ENCODE measurements at places on chromosomes 6 and 20.

- no peak for DNase-seq
Measured at GRCh38 chr6:36070252-36070651, 42.6 kb downstream of the MAPK14 start.

DNA sequence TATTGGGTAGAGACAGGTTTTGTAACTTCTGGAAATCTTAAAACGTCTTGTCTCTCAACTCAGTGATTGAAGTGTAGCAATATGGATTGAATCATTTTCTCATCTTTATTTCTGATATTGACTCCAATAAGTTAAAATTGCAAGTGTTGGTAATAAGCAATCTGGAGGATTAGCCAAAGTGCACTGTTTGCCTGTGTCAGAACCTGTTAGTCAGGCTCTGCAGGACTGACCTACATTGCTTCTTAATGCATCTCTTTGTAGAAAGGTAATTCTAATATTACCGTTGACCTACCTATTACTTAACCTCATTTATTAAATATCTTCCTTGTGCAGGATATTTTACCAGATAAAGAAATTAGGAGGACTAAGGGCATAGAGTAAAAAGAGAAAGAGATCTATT lies 484.0 kb upstream of the CITED2 start:
- no peak for DNase-seq

GRCh38 chr20:31758991-31759390 lies 19.9 kb downstream of the TPX2 start:
- no peak for DNase-seq

DNA sequence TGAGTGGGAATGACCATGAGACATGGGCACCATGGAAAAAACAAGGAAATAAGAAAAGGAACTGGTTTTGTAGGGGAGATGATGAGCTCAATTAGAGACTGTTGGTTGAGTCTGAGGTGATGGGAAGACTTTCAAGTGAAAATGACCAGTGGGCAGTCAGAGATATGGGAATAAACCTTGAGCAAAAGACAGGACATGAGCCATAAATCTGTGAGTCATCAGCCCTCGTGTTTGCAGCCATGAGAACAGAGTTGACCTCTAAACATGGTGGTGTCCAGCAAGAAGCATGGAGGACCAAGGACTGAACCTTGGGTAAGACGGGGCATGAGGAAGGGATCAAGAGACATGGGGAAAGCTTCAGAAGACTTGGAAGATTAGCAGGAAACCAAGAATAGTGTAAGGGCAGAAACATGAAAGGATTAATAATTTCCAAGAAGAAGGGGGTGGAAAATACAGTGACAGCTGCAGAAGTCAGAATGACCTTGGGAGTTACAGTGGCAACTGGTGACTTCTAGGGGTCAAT lies 280.6 kb upstream of the PRDM1 start:
- DNase-seq = no peak

DNA sequence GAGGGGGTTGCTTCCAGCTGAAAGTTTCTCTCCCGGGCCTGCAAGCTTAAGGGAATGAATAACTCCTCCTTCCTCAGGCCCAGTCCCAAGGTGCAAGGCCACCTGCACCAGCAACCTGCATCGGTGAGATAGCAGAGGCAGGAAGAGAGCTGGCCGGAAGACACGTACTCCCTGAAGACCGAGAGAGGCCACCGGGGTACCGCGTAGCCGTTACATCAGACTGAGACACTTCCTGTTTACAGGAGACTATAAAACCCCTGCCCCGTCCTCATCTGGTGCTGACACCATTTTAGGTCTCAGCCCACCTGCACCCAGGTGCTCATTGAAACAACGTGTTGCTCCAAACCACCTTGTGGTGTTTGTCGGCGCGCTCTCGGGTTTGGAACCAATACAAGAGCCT lies 60.5 kb upstream of the PRND start:
- DNase-seq = no peak

DNA sequence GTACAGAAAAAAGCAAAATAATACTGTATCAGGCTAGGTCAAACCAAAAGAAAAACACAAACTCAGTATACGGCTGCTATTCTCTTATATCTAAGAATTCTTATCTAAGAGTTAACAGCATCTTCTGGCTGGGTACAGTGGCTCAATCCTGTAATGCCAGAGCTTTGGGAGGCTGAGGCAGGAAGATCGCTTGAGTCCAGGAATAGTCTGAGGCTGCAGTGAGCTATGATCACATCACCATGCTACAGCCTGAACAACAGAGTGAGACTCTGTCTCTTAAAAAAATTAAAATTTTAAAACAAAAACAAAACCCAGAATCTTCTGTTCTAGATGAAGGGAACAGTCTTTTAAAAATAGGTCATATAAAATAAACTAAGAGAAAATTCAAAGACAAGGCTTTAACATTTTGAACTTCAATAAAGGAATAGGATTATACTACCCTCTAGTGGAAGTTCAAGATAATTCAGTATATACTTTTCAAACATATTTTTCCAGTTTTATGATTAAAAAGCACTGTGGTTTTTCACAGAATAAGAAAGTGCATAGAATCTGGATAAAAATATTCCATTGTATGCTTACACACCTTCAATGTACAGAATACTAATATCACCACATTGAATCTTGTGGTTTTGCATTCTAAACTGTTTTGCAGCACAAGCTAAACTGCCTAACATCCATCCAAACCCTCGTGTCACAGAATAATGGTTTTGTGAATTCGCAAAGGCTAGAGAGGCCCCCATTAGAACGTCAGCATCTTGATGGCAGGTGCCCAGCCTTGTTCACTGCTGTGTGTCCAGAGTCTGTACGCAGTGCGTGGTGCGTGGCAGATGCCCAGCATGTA lies 39.3 kb downstream of the DTNBP1 start:
- DNase-seq = no peak

GRCh38 chr20:52621401-52621800 lies 350.8 kb upstream of the TSHZ2 start:
- no peak for DNase-seq

DNA sequence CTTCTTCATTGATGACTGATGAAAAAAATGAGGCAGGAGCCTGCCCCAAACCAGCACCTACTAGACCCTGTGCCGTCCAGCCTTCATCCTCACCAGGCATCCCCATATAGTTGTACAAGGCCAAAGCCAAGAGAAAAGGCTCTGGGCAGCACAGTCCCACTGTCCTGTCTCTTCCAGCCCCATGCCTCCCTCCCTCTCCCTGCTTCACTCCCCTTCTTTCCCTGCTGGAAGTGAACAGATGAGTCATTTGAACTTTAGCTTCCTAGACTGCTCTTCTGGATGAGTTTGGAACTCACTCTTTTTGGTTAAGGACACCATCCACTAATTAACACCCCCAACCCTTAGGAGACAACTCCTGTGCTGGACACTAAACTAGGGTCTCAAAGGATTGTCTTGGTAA lies 235.2 kb downstream of the LRFN2 start:
- no peak for DNase-seq

GRCh38 chr6:138609801-138610430 lies 110.6 kb upstream of the NHSL1 start:
- no peak for DNase-seq

GRCh38 chr6:71602385-71603007 lies 283.9 kb upstream of the RIMS1 start:
- no peak for DNase-seq

DNA sequence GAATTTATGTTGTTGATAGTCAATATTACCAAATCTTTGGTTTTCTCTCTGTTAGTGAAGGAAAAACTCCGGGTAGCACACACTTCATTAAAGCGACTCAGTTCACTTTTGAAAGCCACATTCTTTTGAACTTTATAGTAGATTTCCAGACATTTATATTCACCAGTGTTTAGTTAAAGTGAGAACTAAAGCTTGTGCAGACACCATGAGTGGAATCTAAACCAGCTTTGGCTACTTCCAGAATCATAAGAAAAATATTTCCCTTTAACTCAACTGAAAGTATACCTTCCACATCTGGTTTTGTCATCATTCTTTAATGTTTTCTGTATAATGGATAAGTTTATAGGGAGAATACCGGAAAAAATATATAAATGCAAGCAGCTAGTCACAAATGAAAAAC lies 92.1 kb upstream of the COL21A1 start:
- DNase-seq = no peak

- no peak for DNase-seq
Measured at GRCh38 chr6:56913285-56914074, 41.4 kb upstream of the BEND6 start.

DNA sequence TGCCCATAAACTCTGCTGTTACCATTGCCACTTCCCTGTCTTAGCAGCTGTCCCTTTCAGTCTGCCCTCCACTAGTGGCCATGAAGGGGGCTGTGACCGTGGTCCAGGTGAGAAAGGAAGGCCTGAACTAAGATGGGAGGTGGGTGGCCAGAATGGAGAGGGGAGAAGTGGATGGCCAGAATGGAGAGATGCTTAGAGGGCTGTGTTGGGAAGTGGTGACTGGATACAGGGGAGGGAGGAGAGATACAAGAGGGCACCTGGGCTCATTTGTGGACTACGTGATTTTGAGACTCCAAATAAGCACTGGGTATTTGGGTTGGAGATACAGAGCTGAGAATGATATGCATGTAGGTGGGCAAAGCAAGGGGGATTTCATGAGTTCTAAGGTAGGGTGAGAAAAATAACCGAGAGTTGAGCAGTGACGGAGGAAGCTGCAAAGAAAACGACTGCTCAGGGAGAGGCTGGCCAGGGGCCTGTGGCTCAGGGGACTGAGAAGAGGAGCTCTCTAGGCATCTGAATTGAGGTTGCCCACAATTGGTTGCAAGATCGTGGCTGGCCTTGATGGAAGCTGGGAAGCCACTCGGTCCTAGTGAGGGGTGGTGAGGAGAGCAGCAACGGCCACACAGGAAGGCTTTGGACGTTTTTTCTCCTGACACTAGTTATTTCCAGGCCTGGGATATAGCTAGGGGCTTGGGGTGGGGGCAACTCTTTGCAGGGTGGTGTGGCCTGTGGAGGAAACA lies 36.9 kb downstream of the PANK2 start:
- no peak for DNase-seq

DNA sequence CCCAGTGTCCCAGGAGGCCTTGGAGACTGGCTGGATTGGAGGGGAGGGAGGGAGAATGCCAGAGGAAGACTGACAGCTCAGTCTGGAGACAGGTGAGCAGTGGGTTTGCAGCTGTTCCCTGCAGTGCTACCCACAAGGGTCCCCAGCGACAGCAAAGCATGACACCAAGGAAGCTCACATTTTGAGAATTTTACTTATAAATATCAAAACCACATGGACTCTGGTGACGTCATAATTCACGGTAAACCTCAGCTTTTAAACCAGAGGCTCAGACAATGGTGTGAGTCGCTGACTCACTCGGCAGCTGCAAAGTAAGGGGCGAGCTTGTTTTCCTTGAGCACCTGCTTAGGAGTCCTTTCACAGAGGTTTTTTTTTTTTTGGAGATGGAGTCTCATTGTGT lies 65.2 kb downstream of the THBS2 start:
- peak; percentile 80 for DNase-seq

GRCh38 chr20:2585811-2586210 lies 49.4 kb downstream of the TMC2 start:
- no peak for DNase-seq

DNA sequence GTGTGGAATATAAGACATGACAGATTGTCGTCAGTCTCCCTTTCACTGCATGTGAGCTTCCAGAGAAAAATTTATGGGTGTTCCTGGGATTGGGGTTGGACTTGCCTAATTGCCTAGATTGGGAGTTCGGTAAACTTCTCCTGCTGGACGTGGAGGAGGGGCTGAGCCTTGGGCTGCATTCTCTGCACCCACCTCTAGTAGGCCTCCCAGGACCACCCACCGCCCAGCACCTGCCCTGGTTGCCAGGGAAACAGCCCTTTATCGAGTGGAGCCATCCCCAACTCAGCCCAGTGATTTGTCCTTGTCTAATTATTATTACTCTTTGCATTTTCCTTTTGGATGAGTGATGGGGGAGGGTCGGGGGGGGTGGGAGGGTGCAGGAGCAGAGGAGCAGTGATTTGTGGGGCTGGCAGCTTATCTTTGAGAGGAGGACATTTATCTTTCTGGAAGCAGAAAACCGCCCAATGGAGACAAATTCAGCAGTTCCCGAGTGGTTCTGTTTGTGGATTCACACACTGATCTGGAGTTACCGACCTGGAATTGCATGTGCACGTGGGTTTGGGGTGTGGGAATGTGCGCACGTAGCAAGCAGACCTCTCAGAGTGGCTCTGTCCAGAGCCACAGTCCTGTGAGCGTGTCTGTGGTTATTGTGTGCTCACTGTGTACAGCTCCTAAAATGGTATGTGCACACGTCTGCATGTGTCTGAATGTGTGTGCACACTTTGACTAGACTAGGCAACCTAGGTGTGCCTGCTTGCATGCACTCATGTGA lies 104.5 kb downstream of the DHX35 start:
- DNase-seq = no peak

- DNase-seq = no peak
Measured at GRCh38 chr6:95804847-95805541, 210.8 kb upstream of the FUT9 start.

- DNase-seq = peak; percentile 36
Measured at GRCh38 chr6:6834356-6835222, 246.1 kb downstream of the LY86 start.

DNA sequence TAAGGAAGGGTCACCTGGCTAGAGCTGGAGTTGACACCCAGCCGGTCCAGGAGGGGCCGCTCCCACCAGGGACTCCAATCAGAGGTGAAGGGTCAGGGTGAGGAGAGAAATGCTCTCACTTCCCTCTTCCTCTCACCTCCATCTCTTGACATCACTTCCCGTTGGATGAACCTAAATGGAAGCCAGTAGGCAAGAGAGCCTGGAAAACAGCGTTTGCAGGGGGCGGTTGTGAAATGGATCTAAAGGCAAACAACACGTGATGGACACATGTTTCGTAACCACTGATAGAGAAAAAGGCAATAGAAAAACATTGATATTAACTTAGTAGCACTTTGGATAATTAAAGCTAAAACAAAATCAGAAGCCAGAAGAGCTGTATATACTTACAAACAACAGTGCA lies 105.6 kb upstream of the FOXA2 start:
- DNase-seq = no peak

DNA sequence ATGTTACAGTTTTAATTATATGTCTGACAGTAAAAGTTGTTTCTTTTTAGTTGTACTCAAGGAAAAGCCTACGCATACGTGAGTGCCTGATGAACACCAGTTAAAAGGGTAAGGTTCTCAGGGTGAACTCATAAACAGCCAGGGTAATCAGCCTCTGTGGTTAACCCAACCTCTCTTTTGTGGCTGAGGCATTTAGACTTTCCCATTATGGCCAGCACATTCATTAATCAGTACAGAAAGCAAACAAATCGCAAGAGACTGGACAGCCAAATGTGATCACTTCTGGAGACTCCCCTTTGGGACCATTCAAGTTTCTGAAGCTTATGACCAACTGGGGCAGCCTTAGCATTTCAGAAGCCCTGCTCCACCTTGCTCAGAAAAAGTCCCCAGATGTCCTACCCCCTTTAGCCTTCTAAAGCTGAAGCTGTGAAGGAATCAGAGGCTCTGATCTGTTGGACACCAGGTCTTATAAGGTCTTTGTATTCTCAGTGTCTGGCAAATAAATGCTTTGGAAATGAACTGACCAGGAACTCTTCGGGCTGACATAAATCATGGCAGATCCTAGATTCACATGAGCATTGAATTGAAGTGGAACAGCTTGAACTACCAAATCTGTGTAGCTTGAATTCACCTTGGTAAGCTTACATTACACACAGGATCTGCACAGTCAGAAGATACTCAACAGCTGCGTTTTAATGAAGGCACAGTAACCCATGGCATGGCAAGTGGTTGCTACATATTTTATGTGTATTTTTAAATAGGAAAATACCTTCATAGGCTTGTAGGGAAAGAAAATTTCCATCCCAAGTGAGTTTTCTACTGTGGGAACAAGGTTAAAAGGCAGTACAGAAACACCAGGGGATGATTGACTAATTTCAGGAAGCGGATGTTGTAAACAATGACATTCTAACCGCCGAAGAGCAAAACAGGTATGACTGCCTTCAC lies 18.7 kb downstream of the IL20RA start:
- peak; percentile 73 for DNase-seq

- DNase-seq = no peak
Measured at GRCh38 chr6:155762649-155763048, 307.0 kb upstream of the NOX3 start.
